GM19239 (cell line): ENCODE measurements at places on chromosomes 1 and 21.

GRCh38 chr1:157961805-157962762 lies 31.4 kb upstream of the KIRREL1 start:
- DNase-seq, result no peak

DNA sequence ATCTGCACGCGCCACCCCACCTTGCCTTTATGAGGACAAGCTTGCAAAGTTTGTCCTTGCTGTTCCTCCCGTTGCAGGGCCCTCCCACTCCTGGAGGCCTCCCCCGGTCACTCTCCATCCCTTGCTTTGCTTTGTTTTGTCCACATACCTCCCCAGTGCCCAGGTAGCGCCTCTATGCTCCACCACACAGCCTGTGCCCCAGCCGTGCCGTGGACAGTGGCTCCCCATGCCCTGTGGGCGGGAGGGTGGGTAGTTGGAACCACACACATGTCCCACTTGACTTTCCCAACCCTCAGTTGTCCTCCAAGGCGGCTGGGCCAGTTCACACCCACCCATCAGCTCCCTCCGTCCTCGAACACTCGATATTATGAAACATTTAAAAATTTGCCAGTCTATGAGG lies 24.6 kb downstream of the SLX9 start:
- DNase-seq, result no peak

DNA sequence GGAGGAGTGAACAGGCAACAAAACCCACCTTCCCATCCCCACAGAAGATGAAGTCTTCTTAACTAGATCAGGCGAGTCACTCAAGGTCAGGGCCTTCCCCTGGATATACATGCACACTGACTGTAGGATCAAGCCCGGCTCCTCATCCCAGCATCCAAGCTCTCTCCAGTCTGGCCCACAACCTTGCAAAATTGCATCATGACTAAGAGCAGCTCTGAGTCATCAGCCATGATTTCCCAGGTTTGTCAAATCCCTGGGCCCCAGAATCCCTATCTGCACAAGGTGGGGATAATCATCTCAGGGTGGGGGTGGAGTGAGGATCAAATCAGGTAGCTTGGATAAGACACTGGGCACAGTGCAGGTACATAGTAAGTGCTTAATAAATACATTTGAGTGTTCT lies 199.3 kb upstream of the GRIK3 start:
- DNase-seq, result no peak

DNA sequence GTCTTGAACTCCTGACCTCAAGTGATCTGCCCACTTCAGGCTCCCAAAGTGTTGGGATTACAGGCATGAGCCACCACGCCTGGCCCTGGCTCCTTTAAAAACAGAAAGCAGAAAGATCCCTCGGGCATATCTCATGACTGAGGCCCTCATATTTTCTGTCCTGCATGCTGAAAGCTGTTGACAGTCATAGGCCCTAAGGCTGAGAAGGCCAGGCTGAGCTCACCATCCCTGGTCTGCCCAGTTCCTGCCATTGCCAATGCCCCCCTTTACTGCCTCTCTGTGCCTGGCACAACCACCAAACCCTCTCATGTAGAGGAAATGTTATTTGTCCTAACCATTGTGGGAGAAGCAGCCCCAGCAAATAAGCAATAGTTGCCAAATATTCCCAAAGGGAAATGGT lies 12.7 kb downstream of the CD34 start:
- no peak for DNase-seq
